ENCODE measurements at places on chromosomes 16 and 17.

DNA sequence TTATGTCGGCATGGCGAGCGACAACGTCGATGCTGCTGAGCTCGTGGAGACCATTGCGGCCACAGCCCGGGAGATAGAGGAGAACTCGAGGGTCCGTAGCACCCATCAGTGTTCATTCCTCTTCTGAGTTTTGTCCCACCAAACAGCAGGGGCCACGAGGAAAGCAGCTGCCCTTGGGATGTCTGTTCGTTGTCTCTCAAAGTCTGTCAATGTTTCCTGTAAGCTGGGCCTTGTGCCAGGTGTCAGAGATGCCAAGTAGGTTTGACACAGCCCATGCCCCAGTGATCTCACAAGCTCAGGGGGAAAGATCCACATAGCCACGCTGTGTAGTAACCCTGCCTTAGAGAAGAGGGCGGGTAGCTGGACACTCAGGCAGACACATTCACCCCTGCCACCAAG, 22.6 kb downstream of the NTAN1 start:
- no peak for DNase-seq

DNA sequence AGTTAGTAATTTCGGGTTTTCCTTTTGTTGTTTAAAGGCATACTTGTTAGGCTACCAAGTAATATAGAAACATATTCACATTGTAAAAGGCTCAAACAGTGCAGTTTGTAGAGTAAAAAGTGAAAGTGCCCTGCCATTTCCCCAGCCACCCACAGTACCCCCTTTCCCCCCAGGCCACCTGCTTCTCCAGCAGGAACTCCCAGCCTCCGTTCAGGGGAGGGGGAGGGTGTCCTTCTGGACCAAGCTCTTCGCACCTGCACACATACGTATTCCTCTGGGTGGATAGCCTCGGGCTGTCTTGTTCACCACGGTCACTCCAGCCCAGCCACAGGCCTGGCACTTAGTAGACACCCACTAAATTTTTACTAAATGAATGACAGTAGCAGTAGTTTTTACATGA, 144.5 kb downstream of the CLEC16A start:
- DNase-seq: no peak

GRCh38 chr16:81633680-81634379, 145.3 kb upstream of the PLCG2 start:
- peak; percentile 46 for DNase-seq

DNA sequence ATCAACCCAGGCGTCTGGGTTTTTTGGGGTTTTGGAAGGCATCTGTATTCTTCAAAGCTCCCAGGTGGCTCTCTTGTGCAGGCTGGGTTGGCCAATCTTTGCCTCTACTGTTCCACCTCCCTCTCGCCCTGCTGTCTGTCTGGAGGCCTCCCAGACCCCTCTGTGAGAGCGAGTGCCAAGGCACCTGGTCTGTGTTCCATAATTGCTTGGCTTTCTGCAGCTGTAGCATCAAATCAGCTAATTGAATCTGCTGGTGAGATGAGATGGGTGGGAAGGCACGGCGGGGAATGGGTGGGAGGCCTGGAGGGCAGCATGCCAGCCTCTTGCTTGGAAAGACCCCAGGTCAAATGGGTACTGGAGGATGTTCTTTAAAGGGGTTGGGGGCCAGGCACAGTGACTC, 52.5 kb upstream of the CLEC19A start:
- no peak for DNase-seq

- no peak for DNase-seq
Measured at GRCh38 chr17:5096731-5097100, 15.0 kb downstream of the ZNF232 start.

GRCh38 chr17:62611292-62611691, 16.2 kb upstream of the MRC2 start:
- no peak for DNase-seq

DNA sequence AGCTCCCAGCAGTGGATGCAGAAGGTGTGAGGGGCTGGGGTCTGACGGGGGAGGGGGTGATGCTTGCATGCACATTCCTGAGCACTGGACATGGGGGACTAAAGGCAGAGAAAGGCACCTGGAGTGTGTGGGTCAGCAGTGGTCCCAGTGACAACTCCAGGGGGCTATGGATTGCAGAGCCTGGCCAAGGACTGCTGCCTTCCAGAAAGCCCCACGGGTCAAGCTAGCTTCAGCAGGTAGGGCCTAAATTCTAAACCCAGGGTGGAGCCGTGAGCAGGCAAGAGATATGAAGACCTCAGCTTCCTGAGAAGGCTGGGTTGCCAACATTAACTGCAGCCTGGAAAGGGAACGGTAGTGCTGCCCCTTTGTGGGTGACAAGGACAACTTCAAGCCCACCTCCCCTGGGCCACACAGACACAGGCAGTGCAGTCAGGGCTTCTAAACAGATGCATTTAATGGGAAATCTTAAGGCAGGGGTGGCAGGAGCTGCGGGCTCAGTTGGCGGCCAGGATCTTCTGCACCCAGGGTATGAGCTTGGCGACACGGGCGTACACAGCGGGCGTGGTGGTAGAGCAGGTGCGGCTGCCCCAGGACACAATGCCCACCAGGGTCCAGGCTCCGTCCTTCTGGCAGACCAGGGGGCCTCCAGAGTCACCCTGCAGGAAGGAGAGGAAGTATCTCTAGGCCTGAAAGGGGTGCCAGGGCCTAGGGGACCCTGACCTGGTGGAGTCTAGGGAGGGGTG, 3.1 kb downstream of the CTRB2 start:
- DNase-seq: peak; percentile 22

GRCh38 chr16:49469930-49470451, 96.4 kb downstream of the C16orf78 start:
- DNase-seq: no peak

DNA sequence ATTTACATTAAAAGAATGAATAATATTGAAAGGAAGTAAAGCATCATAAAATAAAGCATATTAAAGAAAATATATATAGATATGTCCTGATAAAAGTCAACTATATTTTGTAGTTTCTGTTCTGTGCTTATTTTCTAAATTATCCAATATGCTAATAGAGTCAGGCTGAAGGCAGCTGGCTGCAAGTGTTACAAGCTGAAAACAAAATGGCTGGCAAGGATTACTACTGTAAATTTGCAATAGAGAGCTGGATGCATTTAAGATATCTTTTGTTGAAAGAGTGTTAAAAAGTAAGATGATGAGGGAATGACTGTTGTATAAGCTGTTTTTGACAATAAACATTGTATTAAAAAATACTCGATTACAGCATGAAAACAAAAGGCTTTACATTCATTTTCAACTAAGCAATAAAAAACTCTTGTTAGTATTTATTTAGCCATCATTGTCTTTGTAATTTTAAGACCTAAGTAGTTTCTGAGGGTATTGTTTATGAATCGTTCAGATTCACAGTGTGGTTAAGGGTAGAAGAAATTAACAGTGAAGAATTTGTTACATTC, 76.3 kb downstream of the TANC2 start:
- DNase-seq: peak; percentile 17

DNA sequence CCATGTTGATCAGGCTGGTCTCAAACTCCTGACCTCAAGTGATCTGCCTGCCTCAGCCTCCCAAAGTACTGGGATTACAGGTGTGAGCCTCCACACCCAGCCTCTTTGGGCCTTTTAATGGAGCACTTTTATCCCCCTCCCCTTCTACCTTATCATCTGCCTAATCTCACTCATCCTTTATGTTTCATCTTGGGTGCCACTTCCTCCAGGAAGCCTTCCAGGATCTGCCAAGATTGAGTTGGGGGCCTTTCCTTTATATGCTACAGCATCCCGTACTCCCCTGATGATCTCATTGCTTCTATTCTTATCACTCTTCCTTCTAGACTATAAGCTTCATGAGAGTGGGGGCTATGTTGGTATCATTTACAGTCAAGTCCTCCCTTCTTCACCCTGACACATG, 192.8 kb upstream of the WSCD1 start:
- DNase-seq: no peak
